ENCODE measurements at places on chromosomes 5 and 9.

- DNase-seq = no peak
Observed at GRCh38 chr5:62212648-62213047, 93.4 kb upstream of the KIF2A start.

DNA sequence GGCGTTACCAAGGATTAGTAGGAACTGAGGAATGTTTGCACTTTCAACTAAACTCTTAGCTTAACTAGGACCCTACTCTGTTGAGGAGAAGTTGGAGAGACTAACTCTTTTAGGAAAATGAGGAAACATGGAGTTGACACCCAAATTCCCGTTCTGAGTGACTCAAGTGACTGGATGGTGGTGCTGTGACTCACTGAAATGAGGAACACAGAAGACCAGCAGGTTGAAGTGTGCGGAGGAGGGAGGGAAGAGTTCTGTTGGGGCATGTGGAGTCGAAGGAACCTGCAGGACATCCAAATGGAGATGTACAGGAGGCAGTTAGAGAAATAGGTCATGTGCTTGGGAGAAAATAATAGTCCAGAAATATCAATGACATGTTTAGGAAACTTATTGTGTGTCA, 8.2 kb downstream of the HEXB start:
- no peak for DNase-seq

DNA sequence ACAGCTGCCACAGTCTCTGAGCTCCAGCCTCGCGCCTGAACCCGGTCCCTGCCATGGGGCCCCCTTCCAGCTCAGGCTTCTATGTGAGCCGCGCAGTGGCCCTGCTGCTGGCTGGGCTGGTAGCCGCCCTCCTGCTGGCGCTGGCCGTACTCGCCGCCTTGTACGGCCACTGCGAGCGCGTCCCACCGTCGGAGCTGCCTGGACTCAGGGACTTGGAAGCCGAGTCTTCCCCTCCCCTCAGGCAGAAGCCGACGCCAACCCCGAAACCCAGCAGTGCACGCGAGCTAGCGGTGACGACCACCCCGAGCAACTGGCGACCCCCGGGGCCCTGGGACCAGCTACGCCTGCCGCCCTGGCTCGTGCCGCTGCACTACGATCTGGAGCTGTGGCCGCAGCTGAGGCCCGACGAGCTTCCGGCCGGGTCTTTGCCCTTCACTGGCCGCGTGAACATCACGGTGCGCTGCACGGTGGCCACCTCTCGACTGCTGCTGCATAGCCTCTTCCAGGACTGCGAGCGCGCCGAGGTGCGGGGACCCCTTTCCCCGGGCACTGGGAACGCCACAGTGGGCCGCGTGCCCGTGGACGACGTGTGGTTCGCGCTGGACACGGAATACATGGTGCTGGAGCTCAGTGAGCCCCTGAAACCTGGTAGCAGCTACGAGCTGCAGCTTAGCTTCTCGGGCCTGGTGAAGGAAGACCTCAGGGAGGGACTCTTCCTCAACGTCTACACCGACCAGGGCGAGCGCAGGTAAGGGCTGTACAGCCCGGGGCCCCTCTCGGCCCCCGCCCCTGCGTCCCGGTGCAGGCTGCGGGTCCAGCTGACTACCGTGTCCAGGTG, 509 bp downstream of the LVRN start:
- DNase-seq = no peak

- no peak for DNase-seq
Observed at GRCh38 chr9:131398204-131398603, 4.3 kb downstream of the PRRC2B start.

- no peak for DNase-seq
Observed at GRCh38 chr9:137740312-137740711, 121.5 kb downstream of the EHMT1 start.

DNA sequence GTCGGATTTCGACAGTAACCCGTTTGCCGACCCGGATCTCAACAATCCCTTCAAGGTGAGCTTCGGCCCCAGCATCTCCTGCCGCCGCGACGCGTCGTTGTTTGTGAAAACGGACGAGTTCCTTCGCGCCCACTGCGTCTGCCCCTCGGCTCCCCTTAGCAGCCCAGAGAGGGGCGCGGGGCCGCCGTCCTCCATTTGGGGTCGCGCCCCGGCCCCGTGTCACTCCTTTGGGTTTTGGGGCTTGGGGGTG, 182 bp downstream of the SCAMP1 start:
- no peak for DNase-seq

- DNase-seq = no peak
Observed at GRCh38 chr5:89034588-89034987, 151.6 kb upstream of the MEF2C start.

DNA sequence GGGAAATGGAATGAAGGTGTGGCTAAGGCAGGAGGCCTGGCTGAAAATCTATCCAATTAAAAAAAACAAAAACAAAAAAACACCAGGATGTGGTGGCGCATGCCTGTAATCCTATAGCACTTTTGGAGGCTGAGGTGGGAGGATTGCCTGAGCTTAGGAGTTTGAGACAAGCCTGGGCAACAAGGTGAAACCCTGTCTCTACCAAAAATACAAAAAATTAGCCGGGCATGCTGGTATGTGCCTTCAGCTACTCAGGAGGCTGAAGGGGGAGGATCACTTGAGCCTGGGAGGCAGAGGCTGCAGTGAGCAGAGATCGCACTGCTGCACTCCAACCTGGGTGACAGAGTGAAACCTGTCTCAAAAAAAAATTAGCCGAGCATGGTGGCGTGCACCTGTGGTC, 21.1 kb downstream of the GRHPR start:
- DNase-seq = no peak

DNA sequence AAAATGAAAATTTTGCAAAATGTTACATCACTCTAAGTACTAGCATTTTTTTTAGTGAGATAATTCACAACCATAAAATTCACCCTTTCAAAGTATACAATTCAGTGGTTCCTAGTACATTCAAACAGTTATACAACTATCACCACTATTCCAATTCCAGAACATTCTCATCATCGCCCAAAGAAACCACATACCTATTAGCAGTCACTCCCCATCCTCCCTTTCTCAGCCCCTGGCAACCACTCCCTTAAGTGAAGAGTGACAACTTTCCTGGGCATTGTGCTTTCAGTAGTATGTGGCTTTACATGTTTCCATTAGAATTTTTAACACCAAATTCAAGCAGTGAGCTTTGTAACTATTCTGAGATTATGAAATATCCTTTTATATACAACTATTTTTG, 81.4 kb downstream of the RASEF start:
- DNase-seq = no peak

DNA sequence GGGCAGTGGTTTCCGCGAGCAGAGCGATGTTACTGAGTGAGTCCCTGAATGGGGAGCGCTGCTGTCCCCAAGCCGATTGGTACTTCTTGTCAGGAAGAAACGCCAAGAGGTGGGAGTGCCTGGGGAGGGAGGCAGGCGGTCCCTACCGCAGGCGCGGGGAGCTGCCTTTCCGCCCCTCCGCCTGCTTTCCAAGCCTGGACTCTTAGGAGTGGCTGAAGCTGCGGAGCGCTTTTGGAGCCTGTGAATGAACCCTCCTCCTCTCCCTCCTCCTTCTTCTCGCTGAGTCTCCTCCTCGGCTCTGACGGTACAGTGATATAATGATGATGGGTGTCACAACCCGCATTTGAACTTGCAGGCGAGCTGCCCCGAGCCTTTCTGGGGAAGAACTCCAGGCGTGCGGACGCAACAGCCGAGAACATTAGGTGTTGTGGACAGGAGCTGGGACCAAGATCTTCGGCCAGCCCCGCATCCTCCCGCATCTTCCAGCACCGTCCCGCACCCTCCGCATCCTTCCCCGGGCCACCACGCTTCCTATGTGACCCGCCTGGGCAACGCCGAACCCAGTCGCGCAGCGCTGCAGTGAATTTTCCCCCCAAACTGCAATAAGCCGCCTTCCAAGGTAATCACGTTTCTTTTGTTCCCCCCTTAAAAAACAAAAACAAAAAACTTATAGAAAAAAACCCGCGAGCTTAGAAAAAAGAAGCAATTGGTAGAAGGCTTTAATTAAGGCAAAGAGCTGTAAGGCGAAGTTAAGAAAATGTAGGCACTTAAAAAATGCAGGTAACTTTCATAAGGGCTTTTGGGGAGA, at the start of gene VCAN:
VCAN (plus strand) TSS at position 340 of the 808 bp plus-strand sequence. CDS start 11,775 bp downstream, outside the sequence.
- DNase-seq = no peak

GRCh38 chr5:142184988-142185387, 76.4 kb downstream of the NDFIP1 start:
- no peak for DNase-seq

GRCh38 chr9:129402371-129402739, 218.5 kb downstream of the C9orf50 start:
- DNase-seq = no peak

DNA sequence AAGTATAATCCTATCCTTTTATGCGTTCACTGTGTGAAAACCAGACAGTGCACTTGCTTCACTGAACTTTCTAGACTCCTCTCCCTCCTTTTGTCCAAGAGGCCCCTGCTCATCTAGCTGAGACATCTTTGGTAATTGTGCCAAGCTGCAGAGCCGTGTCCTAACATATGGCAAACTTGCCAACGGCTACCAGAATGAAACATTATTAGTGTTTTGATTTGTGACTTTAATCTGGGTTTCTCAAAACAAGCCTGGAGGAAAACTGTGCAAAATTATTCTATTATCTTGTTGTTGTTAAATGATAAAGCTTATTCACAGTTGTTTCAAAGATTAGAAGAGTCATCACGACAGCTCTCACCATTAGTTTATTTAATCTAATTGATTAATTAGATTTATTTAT, 79.0 kb upstream of the RETREG1 start:
- no peak for DNase-seq

All from NCI-H1048 (cell line).